Renal pelvis (tissue), 12 donors: ENCODE measurements at places on chromosomes 4 and X.

DNA sequence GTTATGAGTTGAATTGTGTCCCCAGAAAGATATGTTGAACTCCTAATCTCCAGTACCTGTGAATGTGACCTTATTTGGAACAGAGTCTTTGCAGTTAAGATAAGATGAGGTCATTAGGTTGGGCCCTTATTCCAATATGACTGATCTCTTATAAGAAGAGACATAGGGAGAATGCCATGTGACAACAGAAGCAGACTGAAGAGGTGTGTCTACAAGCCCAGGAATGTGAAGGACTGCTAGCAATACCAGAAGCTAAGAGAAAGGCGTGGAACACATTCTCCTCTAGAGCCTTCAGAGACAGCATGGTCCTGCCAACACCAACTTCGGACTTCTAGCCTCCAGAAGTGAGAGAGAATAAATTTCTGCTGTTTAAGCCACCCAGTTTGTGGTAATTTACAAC is 22.5 kb upstream of the USP27X start:
- no peak for DNase-seq

- no peak for DNase-seq
Observed at GRCh38 chr4:26060286-26060685, 146.3 kb downstream of the SMIM20 start.

DNA sequence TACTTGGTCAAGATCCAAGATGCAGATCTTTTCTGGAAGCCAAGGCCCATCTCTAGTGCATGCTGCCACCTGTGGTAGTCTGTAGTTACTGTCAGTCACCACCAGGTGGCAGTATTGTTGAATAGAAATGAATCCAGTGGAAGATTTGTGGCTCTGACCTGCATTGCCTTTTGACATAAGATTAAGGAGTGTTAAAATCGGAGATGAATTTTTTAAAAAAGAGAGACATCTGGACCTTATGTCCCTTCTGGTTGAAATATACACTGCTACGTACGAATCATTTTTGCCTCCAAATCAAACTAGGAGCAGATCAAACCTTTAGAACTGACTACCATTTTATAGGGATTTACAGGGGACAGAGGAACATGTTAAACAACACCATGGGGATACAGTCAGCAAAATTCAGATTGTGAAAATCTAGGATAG is 46.9 kb upstream of the RHOH start:
- peak; percentile 29 for DNase-seq

DNA sequence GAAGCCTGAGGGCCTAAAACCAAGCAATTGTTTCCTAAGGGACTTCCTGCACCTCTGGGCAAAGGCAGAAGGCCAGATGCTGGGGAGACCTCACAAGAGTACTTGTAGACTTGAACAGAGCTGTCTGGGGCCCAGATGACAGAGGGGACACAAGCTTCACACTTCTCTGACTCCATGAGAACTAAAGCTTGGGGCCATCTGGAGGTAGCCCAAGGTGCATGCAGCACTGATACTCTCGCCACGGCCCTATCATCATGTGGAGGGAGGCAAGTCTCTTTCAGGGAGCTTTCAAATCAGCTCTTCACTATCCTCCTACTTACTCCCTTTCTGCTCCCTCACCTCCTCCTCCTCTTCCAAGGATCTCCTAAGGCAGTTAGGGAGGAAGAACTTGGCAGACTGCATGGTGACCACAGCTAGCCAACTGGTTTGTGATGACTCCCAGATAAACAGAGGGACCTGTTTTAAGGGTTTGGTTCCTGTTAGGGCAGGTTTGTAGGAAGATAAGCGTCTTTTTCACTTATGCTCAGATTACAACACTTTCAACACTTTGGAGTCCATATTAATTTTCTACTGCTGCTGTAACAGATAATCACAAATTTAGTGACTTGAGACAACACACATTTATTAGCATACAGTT is 23.8 kb downstream of the MSL3 start:
- no peak for DNase-seq

GRCh38 chrX:119419146-119419545 is 20.0 kb downstream of the SLC25A43 start:
- no peak for DNase-seq

DNA sequence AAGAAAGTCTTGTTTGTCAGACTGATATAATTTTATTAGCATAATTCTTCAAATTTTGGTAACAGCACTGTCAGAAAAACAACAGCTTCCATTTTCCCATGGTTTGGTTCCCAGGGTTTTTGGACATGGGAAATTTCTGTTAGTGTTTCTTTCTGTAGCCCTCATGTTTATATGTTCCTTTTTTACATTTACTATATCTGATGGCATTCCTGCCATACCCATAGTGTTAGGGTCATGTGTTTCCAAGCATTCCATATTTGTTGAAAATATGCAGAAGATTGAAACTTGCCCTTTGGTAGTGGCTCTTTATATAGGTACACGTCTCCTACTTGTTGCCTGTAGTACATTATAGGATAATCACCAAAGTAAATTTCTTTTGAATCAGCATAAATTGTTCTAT is 65.8 kb downstream of the PDLIM5 start:
- no peak for DNase-seq

- DNase-seq = no peak
Observed at GRCh38 chr4:78971326-78971725, 32.1 kb upstream of the PAQR3 start.

DNA sequence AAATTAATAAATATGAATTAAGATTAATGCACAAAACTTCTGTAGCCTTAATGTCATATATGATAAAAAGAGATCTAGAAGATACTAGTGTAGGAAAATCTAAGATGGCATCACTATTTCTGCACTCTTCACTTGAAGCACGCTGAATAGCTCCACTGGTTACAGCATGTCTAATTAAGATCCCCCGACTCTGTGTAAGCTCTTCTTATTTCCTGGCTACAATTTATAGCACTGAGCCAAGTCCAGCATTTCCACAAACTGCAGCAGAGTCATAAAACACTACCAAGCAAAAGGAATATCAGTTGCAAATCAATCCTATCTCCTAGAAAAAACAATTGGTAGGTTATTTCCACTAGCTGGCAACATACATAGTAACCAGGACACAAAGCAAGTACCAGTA is 1.3 kb upstream of the CCNA2 start:
- DNase-seq = no peak
